OCI-LY7 (cell line): ENCODE measurements at places on chromosomes 4 and X.
A peak's percentile ranks its signal among the peaks of the same experiment; 100 is the strongest.

DNA sequence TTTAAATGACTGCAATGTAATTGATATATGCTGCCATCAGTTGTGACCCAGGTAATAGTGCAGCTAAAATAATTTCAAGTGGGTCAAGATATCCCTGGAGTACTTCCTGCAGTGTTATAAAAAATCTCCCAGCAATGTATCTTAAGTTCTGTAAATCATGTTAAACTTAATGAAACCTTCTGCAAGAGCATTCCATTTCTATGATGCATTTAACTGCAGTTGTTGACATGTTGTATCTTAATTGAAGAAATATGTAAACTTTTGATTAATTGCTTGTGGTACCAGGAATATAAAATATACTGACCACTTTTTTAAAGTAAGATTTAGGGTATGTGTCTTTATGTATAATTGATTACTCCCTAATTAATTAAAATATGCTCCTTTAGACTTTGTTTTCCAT is 213.6 kb downstream of the AFF2 start:
- no peak for DNase-seq

DNA sequence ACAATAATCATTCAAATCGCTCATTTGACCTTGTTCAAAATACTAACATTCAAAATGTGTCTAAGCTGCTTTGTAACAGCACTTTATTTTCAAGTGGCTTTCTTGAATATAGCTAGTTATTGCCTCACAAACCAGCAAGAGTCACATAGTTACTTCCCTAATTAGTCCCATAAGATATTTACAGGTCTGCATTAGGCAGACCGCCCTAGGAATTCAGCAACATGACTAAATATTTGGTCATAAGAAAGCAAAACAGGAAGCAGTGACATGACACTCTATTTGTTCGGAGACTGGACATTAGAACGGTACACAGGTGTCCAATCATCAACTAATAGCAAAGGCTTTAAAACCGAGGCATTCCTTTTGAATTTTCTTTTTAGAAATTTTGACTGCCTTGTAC is 262.0 kb downstream of the COL25A1 start:
- no peak for DNase-seq

DNA sequence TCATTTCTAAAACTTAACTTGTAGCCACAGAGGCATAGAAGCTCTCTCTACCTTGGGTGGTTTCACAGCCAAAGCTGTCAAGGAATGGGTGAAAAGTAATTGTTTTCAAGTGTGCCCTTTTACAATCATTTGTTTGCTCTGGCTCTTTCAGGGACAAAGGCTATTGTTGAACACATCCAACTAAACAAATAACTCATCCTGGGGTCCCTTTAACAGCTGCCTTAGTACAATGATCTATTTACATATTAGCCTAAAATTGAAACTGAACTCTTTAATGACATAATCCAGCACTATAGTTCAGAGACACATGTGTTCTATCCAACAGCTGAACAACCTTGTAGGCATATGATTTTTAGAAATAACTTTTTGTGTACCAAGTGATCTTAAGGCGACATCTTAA is 3.7 kb downstream of the HHIP start:
- no peak for DNase-seq

GRCh38 chr4:5292101-5292500 is 240.8 kb downstream of the STK32B start:
- DNase-seq = no peak

DNA sequence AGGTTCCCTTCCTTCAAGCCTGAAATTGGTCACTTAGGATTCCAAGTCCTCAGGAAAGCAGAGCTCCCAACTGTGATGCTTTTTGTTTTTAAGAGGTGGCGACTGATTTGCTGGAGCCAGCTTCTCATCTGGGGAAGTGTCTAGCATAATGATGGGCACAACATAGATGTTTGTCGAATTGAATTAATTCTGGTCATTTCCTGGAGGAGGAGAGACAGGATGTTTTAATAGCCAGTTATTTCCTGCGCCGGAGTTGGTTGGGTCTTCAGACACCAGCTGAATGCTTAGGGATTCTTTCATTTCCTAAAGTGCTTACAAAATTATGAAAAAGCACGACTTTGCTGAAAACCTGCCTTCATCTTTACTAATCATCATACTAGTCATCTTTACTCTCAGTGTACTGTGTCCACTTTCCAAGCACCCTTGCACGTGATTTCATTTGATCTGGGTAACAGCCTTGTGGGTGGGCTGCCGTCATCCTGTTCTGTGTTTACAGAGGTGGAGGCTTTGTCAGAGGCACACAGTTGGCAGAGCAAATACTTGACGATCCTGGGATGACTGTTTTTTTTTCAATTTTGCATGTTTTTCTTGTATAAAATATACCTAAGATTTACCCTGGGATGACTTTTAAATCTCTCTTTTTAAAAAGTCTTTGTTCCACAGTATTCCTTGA is 49.5 kb downstream of the RGS12 start:
- no peak for DNase-seq

- DNase-seq = no peak
Measured at GRCh38 chr4:8439168-8439567, 1.4 kb downstream of the ACOX3 start.

DNA sequence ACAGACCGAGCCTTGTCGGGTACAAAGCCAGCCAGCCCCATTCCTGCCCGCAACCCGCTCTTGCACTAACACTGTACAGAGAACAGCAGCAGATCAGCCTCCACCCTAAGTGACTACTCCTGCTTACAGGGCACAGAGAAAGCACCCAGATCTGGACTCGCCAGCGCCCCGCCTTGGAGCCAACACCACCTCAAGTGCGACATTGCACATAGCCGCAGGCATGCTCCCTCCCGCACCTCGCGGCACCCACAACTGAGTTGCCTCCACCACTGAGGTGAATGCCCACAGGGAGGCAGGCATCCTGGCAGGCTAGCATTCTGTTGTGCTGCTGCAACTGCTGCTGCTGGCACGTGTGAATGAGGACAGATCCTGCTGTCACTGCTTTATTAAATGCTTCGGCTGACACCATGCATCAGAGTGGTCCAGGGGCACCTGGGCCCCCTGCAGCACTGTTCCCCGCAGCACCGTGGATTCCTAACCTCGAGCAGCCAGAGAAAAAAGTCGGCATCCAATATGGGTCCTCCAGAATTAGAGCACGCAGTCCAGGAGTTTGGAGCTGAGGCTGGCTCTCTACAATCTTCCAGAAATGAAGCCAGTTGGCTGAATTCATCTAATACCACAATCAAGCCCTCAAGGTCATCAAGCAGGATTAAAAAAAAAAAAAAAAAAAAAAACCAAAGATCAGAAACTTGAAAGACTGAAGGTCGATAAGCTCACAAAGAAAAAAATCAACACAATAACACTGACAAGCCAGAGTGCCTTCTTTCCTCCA is 352.9 kb downstream of the GASK1B start:
- DNase-seq = no peak

DNA sequence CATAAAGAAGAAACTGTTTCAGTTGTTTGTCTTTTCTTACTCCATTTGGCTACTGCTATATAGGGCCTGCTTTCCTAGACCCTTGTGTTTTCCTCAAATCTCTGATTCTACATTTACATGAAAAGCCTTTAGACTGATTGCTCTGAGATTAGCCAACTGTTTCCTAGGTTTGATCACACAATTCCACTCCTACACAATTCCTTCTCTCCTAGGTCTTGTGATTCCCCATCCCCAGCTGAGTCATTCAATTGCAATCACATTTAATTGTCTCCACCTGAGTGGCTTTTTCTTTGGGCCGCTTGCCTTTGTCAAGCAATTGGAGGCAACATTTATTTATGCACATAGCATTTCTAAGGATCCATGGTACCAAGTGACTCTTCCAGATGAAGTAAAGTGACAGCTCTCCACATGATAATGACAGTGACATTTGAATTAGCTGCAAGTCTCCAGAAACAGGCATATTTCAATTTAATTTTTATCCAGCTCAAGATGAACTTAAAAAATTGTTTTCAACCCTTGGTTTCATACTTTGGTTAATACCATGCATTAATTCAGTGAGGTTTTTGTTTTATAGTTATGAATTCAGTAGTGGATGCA is 35.8 kb downstream of the ATXN3L start:
- no peak for DNase-seq

DNA sequence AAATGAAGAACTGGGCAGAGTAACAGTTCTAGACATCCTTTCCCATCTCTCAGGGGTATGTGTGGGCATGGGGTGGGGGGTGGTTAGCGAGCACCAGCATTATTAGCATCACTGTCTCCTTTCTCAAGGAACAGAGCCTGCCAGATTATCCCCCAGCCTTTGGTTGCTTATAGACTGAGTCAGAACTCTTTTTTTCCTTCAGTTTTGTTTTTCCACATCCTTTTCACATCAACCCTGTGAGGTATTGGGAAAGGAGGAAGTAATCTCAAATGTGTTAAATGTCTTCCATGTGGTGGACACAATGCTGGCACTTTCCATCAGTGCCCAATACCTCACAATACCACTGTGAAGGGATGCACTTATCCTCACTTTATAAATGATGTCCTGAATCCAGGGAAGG is 3.1 kb upstream of the FGF16 start:
- DNase-seq = no peak

- no peak for DNase-seq
Measured at GRCh38 chr4:76003620-76004019, 3.7 kb downstream of the CXCL9 start.

- peak; percentile 56 for DNase-seq
Measured at GRCh38 chrX:7219153-7219705, 71.3 kb upstream of the PUDP start.

- no peak for DNase-seq
Measured at GRCh38 chr4:155908187-155909139, 5.0 kb downstream of the TDO2 start.

- DNase-seq = no peak
Measured at GRCh38 chr4:66130042-66130441, 459.8 kb upstream of the EPHA5 start.

DNA sequence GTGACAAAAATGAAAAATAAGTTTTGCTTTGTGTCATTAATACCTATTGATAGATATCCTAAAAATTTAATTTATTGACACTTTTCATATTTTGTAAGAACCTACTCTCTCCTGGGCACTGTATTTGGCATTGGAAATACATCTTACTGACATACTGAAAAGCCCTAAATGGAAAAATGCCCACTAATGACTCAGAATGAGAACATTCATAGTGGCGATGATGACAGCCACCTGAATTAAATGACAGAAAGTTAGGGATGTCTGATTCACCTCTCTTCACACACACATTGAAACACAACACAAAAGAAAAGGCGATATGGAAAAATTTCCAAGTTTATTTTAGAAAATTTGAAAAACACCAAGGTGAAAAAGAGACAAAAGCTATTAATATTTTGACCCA is 992.3 kb downstream of the STPG2 start:
- no peak for DNase-seq

GRCh38 chr4:71148545-71148944 is 155.1 kb downstream of the DCK start:
- no peak for DNase-seq

- no peak for DNase-seq
Measured at GRCh38 chr4:76588274-76588673, 153.2 kb downstream of the SHROOM3 start.

GRCh38 chrX:85544609-85545008 is 165.1 kb upstream of the POF1B start:
- no peak for DNase-seq

- DNase-seq = no peak
Measured at GRCh38 chr4:83179205-83179604, 64.7 kb upstream of the PLAC8 start.

- peak; percentile 76 for DNase-seq
Measured at GRCh38 chrX:41705680-41706374, 17.1 kb downstream of the GPR34 start.

DNA sequence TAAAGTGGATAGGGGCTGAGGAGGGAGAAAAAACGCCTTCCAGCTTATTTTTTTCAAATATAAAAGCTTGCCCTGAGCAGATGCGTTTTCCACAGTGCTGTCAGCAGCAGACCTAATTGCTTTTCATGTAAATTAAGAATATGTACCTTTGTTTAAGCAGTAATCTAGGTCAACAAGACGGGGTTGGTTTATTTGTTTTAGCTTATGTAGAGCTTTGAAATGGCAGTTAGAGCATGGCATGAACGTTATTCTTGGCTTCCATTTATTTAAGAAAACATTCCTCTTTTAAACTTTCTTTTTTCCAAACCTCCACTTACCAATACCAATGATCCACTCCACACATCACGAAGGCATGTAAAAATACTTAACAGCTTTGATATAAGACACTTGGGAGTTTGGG is 220.3 kb upstream of the TENM3 start:
- no peak for DNase-seq

DNA sequence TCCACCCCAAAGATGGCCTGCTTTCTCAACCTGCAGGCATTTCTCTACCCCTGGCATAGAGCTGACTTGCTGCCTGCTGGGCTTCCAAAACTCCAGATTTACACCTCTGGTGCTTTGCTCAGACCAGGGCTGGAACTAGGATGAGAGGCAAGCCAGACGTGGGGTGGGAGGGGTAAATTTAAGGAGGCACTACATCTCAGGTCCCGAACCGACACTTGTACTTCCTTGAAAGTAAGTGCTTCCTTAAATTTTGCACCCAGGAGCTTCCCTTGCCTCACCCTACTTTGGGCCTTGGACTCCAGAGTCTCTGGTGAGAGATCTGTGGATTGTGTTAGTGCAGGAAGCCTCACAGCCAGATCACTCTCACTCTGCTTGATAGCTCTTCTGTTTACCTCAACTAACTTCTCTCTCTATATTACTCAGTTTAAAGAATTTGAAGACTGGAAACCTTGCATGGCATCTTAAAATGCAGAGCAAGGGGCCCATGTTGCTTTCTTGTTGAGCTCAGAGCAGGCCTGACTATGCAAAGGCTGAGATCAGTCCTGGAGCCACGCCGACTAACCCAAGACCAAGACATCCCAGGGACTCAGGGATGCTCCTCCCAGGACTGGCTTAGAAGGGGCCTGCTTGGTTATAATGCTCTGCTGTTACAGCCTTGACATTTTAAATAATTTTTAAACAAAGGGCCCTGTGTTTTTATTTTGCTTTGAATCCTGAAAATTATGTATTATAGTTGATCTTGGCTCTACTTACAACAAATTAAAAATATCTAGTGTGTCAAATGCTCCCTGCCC is 145.0 kb upstream of the LEF1 start:
- DNase-seq = no peak
